Nephron progenitor cell (in vitro differentiated cells): ENCODE measurements at places on chromosomes 7 and 10.

GRCh38 chr7:81260152-81260551 lies 341.3 kb upstream of the SEMA3C start:
- no peak for DNase-seq

GRCh38 chr10:114552050-114552449 lies 106.0 kb downstream of the ABLIM1 start:
- no peak for DNase-seq

DNA sequence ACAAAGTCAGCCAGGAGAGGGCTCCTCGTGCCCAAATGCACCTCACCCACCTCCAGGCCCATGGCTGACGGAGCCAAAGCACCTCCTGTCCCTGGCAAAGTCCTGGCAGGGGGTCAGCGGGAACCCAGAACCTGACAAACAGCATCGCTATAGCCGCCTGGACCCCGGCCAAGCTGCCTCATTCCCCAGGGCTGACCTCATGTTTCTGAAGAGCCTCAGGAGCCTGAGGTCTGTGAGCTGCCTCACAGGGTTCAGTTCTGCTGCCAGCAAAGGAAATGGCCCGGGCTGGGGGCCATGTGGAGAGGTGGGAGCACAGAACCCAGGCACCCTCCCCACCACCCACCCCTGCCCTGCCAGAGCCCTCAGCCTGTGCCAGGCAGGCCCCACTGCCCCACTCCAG lies 4.2 kb upstream of the NANOS1 start:
- DNase-seq = no peak

DNA sequence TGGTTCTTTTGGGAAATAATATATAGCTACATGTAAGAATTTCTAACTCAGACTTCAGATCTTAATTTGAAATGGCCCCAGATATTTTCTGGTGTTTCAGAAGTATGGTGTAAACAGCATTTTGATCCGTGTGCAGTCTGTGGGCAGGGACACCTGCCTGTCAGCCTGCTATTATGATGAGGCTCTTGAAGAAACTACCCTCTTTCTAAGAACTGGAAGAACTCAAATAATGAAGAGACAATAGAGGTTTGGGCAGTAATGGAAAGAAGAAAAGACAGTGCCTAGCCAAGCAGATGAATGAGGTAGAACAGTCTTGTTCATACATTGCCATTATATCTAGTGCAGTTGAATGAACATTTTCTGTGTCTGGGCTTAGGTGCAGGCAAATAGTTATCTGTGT lies 256.6 kb downstream of the ARHGAP21 start:
- DNase-seq = no peak

- no peak for DNase-seq
Observed at GRCh38 chr10:52491246-52491995, 177.3 kb downstream of the DKK1 start.

- no peak for DNase-seq
Observed at GRCh38 chr7:2279896-2280295, 34.3 kb downstream of the SNX8 start.

DNA sequence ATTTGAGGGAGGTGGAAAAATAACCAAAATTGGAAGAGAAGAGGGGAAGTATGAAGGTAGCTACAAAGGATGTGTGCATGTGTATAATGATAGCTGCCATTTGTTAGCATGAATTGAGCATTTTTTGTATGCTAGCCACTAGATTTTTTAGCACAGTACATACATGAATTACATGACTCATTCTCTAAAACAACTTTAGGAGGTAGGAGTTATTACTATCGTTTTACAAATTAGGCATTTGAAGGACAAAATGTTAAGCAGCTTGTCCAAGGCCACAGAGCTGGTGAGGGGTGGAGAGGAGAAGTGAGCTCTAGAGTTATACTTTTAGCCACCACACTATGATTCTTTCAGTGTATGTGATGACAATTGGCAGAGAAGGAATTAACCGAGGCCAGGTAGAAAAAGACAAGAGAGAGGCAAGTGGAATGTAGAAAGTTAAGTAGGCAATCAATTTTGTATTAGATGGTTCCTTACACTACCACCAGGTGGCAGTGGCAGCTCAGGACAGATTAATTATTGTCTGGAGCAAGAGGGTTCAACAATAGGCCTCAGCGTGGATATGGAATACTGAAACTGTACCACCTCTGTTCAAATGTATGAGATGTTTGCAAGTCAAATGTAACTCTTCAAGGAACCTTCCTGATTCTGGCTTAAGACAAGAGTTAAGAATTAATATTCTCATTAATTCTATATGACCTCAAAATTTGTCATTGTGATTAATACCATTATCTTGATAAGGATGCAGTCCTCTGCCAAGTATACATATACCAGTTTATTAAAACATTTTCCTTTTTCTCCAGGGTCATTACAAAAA lies 128.0 kb downstream of the MBL2 start:
- DNase-seq = peak; percentile 37

DNA sequence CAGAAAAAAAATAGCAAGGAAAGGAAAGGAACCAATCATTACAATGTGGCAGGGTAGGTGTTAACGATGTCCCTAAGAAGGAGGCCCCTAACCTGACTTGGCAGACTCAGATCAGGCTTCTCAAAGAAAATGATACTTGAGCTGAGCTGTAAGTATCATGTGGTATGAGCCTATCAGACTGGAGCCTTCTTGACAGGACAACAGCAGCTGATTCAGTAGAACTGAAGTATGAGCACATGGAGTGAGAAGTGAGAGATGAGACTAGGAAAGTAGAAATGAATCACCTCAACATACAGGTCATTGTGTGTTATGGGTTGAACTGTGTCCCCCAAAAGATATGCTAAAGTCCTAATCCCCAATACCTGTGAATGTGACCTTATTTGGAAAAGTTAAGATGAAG lies 66.3 kb downstream of the MTERF1 start:
- no peak for DNase-seq

DNA sequence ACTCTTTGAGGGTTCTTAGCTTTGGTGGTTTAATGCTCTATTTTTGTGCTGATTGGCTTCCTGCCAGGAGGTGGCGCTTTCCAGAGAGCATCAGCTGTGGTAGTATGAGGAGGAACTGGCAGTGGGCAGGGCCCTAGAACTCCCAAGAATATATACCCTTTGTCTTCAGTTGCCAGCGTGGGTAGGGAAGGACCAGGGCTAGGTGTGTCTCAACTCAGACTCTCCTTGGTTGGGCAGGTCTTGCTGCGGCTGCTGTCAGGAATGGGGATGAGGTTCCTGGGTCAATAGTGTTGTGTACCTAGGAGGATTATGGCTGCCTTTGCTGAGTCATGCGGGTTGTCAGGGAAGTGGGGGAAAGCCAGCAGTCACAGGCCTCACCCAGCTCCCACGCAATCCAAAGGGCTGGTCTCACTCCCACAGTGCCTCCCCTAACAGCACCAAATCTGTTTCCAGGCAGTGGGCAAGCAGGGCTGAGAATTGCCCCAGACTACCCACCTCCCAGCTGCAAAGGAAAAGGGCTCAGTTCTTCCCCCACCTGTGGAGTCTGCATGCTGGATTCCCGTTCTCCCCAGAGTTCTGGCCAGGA lies 191.5 kb downstream of the PHTF2 start:
- DNase-seq = no peak

DNA sequence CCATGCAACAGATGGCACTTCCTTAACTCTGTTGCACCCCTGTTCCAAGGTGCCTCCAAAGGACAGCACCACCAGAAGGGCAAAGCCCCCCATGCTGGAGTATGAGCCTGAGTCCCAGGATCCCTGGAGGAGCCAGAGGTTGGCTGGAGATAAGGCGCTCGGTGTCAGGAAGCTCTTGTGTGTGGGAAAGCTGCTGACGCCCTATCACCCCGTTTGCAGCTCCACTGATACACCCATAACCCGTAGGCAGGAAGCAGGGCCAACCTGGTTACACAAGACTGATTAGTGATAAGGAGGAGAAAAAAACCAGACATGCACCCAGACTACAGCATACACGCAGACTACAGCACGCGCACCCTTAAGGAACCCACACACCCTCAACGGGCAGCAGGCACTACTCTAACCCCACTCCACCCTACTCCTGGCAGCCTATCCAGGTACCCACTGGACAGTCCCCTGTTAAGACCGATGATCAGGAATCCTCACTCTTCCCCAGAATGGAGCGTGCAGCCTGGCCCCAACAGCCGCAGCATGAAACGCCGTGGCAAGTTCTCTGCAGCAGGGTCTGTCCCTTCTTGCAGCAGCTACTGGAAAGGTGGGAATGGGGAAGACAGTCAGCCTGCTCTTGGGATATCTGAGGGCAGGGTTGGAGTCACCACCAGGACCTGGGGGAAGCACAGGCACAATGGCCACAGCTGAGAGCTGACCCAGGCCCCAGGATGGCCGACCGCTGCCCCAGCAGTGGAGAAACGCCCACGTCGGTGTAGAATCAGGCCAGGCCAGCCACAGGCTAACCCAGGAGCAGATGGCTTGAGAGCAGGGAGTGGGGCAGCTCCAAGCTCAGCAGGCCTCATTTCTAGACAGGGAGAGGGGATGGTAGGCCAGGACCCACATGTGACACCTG lies 38.3 kb upstream of the TUBB8 start:
- no peak for DNase-seq

DNA sequence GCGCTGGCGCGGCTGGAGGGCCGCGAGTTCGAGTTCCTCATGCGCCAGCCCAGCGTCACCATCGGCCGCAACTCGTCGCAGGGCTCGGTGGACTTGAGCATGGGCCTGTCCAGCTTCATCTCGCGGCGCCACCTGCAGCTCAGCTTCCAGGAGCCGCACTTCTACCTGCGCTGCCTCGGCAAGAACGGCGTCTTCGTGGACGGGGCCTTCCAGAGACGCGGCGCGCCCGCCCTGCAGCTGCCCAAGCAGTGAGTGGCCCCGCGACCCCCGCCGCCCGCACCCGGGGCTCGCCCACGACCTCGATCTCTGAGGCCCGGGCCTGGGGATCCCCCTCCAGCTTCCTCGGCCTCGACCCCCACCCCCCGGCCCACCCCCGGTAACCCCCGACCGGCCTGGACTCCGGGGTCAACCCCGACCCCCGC lies 537 bp downstream of the FOXK1 start:
- DNase-seq = peak; percentile 49

DNA sequence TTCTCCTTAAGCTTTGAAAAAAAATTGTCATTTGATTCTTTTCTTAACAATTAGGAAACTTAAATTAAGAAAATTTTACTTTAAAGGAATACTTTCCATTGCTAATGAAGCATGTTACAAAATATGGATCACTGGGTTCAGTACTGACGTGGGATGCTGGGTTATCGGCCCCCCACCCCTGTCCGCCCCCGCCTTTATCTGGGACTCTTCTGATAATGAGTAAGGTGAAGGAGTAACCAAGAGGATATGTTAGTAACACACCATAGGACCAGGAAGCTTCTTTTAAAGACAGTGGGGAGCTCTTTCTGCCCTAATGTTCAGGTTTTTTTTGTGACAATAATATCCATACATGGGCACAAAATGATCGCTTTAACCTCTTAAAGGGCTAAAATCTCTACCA lies 29.7 kb downstream of the BEND7 start:
- no peak for DNase-seq

DNA sequence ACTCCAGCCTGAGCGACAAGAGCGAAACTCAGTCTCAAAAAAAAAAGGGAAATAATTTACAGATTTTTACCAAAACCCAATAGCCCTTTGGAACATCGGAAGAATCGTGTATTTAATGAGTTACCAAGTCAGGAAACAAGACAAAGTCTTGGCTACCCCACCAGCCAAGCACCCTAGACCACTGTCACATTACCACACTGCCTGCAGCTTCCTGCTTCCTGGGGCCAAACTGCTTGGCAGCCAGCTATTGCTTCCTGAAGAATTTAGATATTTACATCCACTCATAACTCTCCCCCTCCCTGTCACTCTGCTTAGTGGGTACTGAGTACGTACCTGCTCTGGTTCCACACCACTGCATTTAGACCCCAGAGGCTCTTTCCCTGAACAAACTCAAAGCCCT lies 14.1 kb upstream of the TNPO3 start:
- DNase-seq = no peak

DNA sequence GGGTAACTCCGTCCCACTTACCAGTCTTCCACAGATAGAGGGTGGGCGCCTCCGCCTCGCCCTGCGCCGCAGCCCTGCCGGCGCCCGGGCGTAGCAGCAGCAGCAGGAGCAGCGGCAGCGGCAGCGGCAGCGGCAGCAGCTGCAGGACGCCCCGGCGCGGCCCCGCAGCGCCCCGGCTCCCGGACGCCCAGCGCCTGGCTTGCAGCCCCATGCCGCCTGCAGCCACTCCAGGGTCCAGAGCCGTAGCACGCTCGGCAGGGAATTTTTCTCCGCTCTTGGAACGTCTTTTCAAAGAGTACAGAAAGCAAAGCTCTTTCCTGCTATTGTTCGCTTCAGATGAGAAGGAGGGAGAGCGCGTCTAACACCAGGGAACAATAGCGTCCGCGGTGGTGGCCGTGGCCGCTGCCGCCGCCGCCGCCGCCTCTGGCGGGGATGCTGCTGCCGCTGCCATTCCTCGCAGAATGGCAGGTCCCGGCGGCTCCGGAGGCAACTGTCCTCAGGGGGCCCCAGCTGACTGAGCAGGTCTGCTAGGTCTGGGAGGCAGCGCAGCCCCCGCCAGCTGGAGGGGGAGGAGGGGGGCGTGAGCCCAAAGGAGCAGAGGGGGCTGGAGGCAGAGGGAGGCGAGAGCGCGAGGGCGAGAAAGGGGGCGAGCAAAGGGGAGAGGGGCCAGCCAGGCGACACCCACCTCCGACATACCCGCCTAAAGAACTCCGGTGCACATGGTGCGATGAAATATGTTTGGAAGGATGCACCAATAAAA lies at the start of gene THSD7A:
Gene THSD7A (minus strand): TSS at position 463 of the 760 bp plus-strand sequence. CDS start 252 bp downstream, at position 211.
- peak; percentile 79 for DNase-seq

- no peak for DNase-seq
Observed at GRCh38 chr7:85974176-85974575, 669.5 kb upstream of the GRM3 start.

DNA sequence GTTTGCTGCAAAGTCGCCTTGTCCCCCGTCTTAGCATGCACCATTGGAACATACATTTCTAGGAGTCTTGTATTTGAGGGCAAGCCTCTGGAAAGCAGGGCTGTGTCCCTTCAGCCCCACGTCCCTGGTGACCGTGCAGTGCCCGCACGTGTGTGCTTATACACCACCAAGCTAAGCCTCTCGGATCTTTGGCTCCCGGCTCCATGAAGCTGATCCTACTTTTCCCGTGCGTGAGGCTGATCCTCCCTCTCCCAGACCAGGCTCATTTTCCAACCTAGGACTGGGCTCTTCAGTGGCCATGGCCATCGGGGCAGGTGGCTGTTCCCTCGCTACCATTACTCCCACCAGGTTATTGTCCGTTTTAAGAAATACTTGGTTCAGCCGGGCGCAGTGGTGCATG lies 14.3 kb downstream of the MDH2 start:
- DNase-seq = no peak

- no peak for DNase-seq
Observed at GRCh38 chr7:130114776-130115175, 44.4 kb downstream of the KLHDC10 start.

DNA sequence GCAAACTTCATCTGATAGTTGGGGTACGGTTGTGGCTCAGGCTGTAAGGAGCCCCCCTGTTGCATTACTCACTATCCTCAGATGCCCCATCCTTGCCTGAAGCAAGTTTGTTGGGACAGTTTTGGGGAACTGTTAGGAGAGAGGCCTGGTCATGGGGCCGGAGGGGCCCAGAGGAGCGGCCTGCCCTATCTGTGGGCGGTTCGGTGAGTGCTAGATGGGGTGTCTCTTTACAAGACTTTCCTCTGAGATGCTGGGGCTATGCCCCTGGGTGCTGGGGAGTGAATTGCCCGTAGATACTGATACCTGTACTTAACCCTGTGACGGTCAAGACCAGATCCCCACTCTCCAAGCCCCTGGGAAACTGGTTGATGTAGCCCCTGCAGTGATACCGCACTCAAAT lies 12.4 kb downstream of the CUX1 start:
- no peak for DNase-seq
